ENCODE measurements at places on chromosomes 3 and 15.

- no peak for DNase-seq
Measured at GRCh38 chr3:126245811-126246727, 65.7 kb upstream of the ALDH1L1 start.

GRCh38 chr3:141052201-141053069 is 1.3 kb downstream of the SPSB4 start:
- DNase-seq = no peak

- peak; percentile 41 for DNase-seq
Measured at GRCh38 chr15:44711743-44712345, 527 bp downstream of the B2M start.

DNA sequence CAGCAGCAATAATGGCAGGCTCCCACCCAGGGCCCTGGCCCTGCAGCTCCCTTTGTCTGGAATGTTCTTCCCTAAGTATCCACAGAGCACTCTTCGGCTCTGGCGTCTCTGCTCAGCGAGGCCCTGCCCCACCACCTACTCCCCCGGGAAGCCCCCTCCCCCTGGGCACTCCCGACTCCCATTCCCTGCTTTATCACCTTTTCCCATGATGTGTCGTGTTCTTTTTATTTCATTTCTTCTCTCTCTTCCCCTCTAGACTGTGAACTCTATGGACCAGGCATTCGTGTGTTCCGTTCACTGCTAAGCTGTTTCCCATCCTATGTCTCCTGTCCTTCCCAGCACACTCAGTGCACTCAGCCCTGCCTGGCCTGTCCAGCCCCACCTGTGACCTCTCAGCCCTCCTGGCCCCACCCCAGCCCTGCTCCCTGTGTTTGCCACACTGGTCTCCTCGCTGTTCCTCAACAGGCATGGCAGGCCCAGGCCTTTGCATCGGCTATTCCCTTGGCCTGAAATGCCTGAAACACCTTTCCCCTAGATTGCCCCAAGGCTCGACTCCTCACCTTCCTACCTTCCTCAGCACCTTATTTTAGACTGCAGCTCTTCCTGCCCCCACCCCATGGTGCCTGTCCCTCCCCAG is 107.4 kb downstream of the TPRA1 start:
- no peak for DNase-seq

GRCh38 chr3:37862219-37862902 is 681 bp downstream of the CTDSPL start:
- DNase-seq = no peak

- no peak for DNase-seq
Measured at GRCh38 chr15:64844576-64845145, 2.9 kb downstream of the PLEKHO2 start.

DNA sequence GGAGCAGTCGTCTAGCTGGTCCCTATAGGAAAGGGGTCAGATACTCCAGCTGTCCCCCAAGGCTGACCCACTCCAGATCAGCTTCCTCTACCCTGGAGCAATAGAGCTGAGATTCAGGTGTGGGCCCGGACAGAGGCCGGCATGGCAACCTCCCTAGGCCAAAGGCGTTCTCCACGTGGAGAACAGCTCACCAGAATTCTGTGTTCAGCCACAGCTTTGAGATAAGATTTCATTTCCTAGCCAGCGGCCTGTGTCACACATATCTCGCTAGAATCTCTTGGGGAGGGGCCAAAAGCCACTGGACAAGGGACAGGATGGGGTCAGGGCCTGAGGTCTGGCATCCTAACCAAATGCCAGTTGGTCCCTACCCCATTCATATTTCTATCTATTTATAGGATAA is 20.1 kb downstream of the SRGAP3 start:
- DNase-seq = no peak

DNA sequence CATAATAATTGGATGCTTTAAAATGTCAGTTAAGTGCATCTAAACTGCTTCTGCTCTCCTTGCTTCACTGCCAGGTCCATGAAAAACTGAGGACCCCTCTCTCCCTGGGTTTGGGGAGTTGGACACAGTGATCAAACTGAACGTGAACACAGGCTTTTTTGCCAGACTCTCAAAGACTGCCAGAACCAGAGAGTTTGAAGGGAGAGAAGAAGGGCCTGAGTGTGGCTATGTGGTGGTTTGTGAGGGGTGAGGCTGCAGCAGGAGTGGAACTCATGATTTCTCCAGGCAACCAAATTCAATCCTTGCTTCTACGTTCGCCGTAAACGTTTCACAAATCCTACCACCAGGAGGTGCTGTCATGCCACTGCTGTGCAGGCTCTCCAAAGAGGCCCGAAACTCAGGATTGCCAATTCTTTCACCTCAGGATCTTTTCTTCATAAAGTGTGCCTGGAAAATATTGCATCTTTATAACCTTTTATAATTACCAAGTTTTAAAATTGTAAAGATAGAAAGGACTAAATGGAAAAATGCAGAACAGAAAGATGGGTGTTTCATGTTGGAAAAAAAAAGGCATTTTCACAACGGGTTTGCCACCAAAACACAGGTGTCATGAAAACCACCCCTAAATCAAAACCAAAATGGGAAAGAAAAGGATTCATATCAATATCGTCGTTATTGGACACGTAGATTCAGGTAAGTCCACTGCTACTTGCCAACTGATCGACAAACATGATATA is 19.7 kb downstream of the TM4SF4 start:
- DNase-seq = no peak

DNA sequence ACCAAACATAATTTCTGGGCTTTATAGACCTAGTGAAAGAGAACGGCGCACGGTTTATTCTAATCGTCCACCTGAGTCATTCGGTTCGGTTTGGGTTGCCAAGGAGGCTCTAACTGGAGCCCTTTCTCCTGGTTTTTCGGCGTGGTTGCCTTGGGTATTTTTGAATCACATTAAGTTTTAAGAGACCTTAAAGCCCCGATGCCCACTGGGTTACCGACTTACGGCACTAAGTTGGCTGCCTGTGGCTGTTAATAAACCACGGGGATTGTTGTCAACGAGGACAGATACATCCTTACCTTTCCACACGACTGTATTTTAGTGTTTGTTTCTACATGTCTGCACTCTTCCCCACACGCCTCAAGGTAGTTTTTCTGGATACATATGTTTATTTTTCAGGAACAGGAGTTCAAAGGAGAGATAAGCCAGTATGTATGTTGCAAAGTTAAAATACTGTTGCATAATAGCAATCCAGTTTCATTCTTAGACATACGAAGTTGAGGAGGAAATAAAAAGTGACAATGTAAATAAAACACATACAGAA is 1.2 kb upstream of the ANP32A start:
- DNase-seq = no peak

- DNase-seq = no peak
Measured at GRCh38 chr15:68592054-68592453, 13.3 kb downstream of the CORO2B start.

DNA sequence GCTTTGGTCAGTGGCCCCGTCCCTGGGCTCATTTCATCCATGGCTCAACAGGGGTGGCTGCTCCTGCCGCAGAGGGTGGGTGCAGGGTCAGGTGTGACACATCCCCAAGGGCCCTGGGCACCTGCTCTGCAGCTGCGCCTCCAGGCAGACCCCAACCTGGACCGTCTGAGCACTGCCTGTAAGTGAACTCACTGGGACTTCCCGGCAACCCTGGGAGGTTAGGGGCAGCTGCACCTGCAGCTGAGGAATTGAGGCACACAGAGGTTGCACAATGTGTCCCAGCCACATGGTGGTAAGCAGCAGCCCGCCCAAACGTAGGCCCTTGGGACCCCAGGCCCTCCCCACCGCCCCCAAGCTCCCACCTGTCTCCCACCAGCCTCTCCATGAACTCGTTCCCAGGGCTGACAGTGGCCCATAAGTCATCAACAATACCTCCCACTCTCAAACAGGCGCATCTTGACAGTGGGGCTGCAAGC is 55.1 kb downstream of the PLXNA1 start:
- no peak for DNase-seq

DNA sequence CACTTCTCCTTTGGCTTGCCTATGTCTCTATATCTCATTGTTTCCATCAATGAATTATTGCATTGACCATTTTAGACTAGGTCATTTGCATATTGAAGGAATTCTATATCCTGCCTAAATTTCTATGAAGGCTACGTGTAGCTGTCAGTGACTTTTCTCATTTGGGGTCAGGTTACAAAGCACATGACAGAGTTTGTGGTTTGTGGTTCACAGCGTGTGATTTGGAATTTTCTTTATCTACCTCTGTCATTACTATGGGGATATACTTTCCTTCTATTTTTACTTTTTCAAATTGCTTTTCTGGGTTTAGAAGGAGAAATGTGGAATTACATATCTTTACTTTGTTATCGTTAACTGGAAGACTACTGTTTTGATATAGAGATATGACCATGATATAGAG is 317.3 kb upstream of the CFAP20DC start:
- DNase-seq = no peak

Measured in stimulated activated CD8-positive, alpha-beta memory T cell treated with anti-CD3 and anti-CD28 coated beads, Interleukin-7, amount 100 ng/mL, for 1 hour (primary cell).